ENCODE measurements at places on chromosomes 7 and 10.

- DNase-seq: no peak
Observed at GRCh38 chr7:5234852-5235831, 45.1 kb downstream of the WIPI2 start.

- peak; percentile 46 for DNase-seq
Observed at GRCh38 chr7:128672927-128673517, 930 bp downstream of the GARIN1A start.

- no peak for DNase-seq
Observed at GRCh38 chr10:84244651-84245270, at the start of gene RGR. RGR (plus strand) TSS chr10:84245053; CDS start chr10:84245091, 38 bp downstream.

DNA sequence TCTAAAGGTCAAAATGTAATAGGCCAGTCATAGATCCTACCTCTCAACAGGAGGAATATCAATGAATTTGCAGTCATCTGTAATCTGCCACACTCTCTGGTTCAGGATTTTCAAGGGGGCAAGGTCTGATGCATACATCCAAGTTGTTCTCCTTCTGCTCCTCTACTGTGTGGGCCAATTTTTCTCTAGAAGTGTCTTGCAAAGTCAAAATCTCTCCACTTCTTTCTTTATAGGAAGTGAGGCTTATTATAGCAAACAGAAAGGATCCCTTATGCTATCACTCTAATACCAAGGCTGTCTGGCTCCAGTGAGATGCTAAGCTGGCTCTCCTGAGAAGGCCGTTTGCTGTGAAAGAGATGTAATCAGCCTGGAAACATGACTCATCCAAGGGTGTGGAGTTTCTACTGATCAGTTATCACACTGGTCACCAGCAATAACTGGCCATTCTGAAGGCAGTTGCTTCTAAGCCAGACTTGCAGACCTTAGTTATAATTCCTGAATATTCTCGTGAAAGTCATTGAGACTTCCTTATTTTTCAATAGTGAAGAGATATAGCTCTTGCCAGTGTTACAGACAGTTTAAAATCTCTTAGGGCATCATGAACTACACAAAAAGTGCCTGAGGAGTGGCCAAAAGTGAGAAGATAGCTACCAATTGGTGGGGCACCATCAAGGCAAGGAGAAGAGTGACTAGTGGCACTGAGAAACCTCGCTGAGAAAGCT, 43.2 kb upstream of the LRGUK start:
- DNase-seq: no peak

DNA sequence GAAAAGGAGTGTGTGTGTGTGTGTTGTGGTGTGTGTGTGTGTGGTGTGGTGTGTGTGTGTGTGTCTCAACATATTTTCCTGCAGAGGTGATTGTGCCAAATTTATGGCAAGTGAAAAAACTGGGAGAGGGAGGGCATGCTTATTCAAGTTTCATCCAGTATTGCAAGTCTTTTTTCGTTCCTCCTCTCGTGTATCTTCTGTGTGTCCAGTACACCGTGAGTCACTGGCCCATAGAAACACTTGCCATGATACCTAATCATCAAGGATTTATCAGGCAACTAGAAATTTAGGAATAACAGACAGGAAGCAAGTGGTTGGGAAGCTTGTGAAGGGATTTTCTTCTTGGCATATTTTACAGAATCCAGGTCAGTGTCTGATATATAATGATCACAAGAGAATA, 820.5 kb downstream of the GATA3 start:
- no peak for DNase-seq

DNA sequence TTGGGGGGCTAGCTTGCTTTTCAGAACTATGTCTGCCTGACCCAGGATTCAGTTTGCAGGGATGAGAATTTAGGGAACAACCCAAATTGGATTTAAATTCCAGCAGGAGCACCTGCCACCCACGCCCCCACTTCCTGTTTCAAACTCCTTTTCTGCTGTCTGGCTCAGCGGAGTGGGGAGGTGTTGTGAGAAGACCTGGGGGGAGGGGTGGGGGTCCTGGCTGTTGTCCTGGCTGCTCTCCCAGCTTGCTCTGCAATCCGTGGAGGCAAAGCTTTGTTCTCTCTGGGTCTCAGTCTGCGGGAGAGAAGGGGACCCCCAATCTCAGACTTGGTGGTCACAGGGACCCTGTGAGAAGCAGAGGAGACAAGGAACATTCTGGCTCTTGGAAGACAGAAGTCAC, 799 bp downstream of the KCNK18 start:
- no peak for DNase-seq

DNA sequence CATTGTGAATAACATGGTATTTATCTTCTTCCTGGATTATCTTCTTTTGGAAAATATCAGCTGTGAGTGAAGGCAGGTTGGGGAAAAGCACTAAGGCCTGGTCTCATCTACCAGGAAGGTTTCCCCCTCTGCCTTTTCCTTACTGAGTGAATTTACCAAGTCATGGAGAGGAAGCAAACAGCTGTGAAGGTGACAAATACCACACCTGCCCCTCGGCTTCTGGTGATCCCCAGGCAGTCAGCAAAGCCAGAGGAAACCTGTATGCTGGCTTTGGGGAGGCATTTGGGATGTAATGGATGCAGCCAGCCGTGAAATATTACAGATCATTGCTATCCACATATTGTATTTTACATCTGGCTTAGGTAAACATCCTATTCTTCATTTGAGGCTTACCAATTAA, 24.2 kb downstream of the POM121L12 start:
- DNase-seq: no peak

- no peak for DNase-seq
Observed at GRCh38 chr10:20257422-20257821, 441.2 kb downstream of the PLXDC2 start.

GRCh38 chr10:61904733-61905725, 3.5 kb downstream of the ARID5B start:
- DNase-seq: peak; percentile 79

DNA sequence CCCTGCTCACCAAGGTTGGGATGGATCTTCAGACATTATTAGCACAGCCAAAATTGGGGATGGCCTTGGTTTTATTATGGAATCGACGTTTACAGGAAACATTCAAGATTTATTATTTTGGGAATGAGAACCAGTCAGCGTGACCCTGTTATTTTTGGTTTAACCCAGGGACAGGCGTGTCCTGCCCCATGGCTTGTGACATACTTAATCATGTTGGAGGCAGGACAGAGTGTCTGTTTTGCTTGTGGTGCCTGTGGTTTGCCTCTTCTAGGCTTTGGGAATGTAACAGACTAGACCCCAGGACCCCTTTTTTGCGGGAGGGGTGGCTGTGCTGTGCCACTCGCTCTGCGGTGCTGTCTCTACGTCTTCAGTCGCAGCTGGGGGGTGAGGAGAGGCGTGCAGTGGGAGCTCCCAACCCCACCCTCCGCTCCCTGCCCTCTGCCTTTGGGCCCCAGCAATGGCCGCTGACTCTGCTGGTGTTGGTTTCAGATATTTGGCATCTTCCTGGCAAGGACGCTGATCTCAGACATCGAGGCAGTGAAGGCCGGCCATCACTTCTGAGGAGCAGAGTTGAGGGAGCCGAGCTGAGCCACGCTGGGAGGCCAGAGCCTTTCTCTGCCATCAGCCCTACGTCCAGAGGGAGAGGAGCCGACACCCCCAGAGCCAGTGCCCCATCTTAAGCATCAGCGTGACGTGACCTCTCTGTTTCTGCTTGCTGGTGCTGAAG, 20.1 kb upstream of the SH2D4B start:
- no peak for DNase-seq

DNA sequence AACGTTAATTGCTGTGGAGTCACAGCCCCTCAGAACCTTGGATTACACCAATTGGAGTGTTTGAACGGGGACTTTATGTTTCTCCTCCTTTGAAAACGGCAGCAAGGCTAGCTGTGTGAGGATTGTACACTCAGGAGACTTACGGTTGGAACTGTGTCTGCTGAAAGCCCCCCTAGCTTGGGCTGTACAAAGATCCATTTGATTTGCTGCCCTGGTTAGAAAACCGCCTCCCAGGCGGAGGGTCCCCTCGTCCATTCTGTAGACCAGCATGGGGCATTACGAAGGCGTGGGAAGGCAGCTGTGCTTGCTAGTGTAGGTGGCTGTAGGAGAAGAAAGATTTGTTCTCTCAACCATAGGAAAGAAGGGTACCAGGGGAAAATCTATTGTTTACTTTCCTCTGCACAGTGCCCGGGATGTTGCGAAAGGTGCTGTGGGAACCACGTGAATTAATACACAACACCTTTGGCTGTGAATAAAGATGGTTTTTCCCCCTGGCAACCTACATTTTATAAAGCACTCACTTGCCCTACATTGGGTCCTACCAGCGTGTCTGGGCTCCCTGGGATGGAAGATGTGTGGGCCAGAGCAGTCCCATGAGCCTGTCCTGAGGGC, 73.4 kb upstream of the BTBD16 start:
- no peak for DNase-seq

DNA sequence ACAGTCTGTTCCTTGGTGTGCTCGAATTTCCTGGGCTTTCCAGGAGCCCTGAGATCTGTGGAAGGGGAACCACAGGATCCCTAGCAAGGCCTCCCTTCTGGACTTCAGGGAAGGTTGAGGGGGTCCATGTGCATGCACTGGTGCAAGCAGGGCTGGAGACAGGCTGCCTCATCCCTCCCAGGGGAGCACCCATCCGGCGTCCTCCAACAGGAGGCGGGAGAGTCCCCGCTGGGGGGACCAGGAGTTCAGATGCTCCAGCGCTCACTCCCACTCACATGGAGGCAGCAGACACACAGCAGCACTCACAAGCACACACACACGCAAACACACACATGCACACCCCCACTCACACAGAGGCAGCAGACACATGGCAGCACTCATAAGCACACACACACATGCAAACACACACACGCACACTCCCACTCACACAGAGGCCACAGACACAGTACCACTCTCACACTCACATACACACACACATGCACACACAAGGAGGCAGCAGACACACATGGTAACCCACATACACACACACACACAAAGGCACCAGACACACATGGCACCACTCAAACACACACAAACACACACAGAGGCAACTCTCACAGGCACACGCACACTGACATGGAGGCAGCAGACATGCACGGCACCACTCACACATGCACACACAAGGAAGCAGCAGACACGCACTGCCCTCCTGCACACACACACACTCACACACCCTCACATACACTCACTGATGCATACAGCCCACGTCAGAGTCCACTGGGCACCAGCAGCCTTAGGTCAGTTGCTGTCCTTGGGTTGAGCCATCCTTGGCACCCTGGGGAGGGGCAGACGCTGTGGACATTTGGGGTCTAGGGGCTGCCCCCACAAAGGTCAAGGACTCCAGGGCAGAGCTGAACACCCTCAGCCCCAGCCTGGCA, 247.0 kb upstream of the PPP2R2D start:
- DNase-seq: no peak

DNA sequence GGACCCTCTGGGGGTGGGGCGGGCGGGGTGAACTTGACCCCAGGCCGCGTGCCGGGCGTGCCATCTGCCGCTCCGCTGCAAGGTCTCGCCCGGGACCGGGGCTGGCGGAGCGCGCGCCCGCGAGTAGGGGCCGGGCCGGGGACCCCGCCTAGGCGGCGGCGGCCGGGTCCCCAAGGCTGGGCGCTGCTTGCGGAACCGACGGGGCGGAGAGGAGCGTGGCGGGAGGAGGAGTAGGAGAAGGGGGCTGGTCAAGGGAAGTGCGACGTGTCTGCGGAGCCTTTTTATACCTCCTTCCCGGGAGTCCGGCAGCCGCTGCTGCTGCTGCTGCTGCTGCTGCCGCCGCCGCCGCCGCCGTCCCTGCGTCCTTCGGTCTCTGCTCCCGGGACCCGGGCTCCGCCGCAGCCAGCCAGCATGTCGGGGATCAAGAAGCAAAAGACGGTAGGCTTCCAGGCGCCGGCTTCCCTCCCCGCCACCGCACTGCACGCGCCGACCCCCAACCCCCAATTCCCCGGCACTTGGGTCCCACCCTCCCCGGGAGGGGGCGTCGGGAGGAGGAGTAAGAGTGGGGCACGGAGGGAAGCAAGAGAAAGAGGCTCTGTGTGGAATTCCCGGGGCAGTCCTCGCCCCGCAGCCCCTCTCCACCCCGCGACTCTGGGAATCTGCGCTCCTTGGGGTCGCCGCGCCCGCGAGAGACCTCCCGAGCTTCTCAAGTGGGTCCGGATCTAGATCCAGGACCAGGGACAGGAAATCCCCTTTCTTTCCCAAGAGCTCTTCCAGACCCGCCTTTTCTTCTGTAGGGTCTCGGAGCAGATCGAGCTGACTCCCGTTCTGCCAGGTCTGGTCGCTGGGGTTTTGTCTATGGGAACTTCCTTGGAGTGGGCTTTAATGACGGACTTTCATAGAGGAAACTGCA, at the start of gene PAPSS2:
Gene PAPSS2 (plus strand): TSS at position 308 of the 913 bp plus-strand sequence. CDS start 104 bp downstream, at position 412.
- DNase-seq: peak; percentile 72

GRCh38 chr7:95421847-95422444, 12.9 kb downstream of the PON2 start:
- no peak for DNase-seq

DNA sequence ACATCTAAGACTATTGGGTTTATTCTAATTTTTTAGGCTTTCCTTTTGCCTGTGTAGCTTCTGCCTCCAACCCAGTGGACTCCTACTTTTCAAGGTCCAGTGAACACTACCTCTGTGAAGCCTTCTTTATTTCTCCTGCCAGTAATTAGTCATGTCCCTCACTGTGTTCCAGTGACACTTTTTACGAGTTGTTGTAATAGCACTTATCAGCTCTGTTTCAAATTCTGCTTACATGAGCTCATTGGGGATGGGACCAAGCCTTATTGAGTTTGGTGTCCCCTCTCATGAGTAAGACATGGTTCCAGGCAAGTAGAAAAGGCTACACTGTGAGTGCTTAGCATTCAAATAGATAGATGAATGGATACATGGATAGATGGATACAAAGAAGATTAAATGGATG, 184.6 kb downstream of the HIBADH start:
- DNase-seq: no peak

DNA sequence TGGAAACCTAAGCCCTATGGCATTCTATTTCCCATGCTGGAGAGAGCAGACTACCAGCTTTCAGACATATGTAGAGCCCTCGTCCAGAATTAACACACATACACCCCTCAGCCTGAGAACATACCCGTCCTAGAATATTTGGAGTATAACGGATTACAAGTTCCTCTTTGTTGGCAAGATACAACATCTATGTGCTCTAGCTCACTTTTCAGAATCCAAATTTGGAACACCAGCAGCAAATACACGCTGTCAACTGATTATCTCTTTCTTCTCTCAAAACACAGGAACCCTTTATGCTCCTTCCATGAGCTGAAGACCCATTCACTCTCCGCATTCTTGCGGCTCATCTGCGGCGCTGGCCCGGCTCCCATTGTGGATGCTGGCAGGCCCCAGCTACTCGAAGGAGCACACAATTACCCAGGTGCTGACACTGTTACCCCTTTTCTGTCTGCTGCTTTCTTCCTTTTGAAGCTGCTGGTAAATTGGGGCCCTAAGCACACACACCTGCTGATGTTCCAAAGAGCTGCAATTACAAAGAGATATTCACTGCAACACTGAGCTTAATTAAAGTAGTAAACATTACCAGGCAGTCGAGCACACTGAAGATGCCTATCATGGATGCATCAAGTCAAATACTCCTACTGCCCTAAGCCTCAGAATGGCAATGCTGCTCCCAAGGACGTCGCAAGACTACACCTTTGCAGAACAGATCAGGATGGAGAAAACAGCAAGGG, 70.0 kb downstream of the VOPP1 start:
- DNase-seq: no peak

GRCh38 chr10:66555061-66555460, 370.8 kb upstream of the LRRTM3 start:
- no peak for DNase-seq
